Activated CD4-positive, alpha-beta T cell treated with anti-CD3 and anti-CD28 coated beads, Interleukin-2, Interleukin-6, amounts not matched to agents 100 ng/mL and 50 ng/mL, durations not matched to agents 16 hours and 8 hours (primary cell): ENCODE measurements at places on chromosomes 6 and 20.
A peak's percentile ranks its signal among the peaks of the same experiment; 100 is the strongest.

DNA sequence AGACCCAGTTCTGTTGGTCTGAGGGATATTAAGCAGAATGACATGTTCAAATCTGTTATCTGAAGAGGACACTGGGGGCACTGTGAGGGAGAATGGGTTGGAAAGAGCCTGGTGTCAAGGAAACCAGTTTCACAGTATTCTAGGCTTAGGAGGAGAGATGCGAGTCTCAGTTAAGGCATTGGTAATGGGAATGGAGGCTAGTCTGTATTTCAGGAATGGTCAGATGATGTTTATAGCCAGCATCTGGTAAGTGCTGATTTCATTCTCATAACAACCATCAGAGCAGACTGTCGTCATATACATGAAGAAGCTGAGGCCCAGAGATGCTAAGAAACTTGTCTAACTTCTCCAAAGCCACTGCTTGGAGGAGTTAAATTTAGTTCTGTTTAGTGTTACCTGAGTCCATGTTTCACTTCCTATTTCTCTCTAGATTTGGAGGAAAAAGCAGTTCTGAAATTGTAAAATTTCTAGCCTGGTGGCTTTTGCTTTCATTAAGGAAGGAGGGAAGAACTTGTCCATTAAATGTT, 242.0 kb downstream of the ARID1B start:
- DNase-seq, result no peak

DNA sequence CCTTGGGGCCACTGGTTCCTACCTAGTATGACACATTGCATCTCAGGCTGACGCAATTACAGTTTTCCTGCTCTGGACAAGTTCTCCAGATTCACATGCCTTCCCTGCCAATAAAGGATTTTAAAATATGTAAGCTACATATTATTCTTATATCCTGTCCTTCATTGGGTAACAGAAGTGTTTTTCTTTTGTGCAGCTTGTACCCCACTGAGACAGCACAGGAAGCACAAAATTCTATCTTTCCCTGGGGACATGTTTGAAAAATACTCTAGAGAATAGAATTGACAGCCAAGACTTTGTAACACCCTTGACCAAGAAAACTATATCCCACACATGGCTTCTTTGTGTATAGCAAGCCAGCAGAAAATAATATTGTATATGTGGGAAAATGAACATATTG, 456.8 kb downstream of the MAFB start:
- no peak for DNase-seq

GRCh38 chr6:139529420-139529819, 155.0 kb upstream of the CITED2 start:
- no peak for DNase-seq

- DNase-seq, result peak; percentile 84
Observed at GRCh38 chr20:40962733-40963504, 65.7 kb upstream of the TOP1 start.

DNA sequence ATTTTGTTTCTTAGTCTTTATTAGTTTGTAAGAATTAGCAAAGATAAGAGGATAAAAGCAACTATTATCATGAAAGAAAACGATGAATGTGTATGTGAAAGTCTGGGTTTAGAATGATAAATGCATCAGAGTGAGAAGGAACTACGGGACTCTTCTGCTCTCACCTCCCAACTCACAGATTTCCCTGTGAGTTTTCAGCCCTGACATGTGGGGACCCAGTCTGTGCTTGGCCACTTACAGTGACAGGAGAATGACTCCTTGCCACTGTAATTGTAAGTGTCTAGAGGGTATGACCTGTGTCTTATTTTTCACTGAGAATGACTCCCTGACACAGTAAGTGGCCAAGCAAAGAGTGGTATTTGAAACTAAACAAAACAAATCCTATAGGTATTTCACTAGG, 2.5 kb downstream of the HLA-DPA1 start:
- DNase-seq, result no peak

DNA sequence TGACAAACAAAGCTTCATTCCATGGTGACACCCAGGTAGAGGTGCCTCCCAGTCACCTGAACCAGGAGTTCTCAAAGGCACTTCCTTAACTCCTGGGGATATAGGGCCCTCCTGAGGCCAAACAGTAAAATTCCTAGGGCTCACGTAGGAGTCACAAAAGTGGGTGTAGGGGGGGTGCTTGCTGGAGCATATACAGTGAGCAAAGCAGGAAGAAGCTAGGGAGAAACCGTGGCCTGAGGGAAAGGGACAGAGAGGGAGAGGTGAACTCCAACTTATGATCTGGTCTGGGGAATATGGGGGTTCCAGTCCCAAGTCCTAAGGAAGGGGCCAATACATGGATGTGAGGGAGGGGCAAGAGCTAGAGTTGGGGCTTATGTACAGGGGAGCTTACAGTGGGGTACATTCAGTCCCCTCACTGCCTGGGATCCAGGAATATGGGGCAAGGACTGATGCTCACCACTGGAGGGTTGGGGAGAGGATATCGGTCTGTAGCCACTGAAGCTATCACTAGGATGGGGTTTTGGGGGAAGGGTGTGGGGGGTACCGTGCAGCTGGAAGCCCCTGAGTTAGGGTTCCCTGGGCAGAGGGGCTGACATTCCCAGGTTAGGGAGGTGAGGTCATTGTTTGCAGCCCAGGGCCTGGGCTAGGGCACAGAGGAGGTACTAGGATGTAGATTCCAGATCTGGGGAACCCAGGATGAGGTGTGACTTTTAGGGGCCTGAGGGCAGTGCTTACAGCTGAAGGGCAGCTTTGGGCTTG, 950 bp downstream of the PEDS1 start:
- DNase-seq, result no peak

DNA sequence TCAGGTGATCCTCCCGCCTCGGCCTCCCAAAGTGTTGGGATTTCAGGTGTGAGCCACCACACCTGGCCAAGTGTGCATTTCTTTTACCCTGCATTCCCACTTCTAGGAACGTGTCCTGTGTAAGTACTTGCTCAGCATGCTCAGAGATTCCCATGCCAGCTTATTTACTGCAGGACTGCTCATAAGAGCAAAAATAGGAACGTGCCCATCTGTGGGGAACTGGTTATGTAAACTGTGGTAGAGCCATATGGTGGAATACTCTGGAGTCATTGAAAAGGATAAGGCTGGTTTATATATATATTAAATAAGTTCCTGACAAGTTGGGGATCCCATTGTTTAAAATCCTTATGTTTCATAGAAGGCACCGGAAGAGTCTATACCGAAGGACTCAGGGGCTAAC, 38.2 kb upstream of the FANCE start:
- DNase-seq, result no peak

GRCh38 chr6:147173675-147174308, 30.4 kb upstream of the STXBP5 start:
- no peak for DNase-seq

DNA sequence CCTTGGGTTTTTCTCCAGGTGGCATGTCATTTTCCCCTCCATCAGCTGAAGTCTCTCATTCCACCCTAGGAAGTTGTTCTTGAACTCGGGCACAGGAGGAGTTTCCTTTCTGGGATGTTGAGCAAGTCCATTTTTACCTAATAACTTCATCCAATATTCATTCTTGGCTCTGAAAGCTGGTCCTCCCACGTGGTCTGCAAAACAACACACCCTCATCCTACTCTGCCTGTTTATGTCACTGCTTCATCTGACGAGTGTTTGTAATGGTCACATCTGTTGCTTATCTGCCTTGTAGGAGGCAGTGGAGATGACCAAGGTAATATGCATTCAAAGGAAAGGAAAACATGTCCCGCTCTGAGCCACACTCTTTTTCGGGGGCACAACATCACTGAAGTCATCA, 41.7 kb upstream of the AIG1 start:
- DNase-seq, result no peak

- no peak for DNase-seq
Observed at GRCh38 chr6:43733471-43734293, 36.3 kb upstream of the VEGFA start.

- no peak for DNase-seq
Observed at GRCh38 chr20:19602675-19603375, 155.2 kb upstream of the RIN2 start.

DNA sequence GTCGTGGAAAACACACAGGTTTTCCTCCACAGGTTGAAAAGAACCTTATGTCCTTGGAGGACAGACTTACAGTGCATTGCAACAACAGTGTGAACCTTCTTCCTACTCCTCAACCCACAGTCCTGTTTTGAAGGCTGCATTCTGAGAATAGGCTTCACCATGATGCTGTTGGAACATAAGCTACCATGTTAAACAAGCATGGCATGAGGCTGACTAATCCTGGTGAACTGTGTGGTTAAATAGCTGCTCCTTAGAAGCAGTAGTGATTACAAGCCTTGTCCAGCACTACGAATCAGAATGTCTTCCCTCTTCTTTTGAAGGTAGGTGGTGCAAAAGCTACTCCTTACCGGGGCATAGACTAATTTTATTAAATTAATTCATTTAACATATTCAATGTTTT, 368.5 kb upstream of the EPHA7 start:
- no peak for DNase-seq

DNA sequence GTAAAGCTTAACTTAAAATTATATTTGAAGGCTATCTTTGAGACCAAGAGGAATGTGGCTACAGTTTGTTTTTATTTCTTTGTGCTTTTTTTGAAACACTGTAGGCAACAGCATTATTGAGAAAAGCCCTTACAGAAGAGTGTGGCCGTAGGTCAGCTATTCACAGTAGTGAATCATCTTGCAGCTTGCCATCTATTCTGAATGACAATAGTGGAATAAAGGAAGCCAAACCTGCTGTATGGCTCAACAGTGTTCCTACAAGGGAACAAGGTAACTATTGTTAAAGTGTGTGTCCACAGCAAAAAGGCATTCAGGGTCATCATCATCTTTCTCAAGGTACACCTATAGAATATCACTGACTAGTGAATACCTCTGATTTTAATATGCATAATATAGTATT, 88.5 kb downstream of the KIZ start:
- DNase-seq, result no peak

- DNase-seq, result no peak
Observed at GRCh38 chr20:37128803-37129202, 33.0 kb upstream of the RBL1 start.
